ENCODE measurements at places on chromosomes 11 and 22.

DNA sequence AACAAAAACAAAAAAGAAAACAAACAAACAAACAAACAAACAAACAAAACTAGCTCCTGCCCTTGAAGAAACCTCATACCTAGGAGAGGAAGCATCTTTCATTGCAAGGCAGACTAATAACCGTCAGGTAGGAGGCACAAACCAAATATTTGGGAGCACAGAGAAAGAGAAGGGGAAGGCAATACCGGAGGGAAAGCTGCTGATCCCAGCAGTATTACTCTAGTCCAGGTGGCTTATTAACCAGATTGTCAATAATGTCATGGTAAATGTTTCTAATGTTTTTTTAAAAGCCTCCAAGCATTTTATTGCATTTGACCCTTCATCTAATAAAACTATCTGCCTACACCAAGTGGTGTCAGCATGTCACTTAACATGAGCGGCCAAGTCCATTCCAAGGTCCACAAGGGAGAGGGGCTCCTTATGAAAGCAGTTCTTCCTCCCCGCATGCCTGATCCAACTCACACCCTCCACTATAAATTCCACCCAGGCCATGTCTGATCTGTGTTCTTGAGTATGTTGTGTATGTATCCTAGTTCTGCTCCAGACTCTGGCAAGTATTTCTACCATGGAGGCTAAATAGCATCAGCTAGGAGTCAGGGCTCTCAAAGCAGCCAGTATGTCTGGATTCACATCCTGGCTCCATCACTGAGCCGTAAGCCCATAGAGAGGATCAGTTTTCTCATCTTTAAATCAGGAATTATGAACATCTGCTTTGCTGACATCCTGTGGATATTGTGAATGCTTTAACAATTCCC, 208.1 kb upstream of the TENM4 start:
- no peak for DNase-seq

DNA sequence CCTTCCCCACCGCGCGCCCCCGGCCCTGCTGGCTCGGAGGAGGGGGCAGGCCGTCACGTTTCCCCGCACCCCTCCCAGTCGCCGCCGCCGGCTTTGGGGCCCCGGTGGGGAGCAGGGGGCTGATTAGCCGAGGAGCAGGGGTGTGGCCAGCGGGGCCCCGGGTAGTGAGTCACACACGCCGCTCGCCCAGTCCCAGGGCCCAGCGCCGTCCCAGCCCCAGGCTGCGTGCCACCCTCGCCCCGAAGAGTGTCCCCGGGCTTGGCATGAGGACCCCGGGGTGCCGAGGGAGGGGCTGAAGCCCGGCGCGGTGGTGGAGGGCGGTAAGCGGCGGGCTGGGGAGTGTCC, 34.4 kb downstream of the PRDM11 start:
- DNase-seq: no peak

DNA sequence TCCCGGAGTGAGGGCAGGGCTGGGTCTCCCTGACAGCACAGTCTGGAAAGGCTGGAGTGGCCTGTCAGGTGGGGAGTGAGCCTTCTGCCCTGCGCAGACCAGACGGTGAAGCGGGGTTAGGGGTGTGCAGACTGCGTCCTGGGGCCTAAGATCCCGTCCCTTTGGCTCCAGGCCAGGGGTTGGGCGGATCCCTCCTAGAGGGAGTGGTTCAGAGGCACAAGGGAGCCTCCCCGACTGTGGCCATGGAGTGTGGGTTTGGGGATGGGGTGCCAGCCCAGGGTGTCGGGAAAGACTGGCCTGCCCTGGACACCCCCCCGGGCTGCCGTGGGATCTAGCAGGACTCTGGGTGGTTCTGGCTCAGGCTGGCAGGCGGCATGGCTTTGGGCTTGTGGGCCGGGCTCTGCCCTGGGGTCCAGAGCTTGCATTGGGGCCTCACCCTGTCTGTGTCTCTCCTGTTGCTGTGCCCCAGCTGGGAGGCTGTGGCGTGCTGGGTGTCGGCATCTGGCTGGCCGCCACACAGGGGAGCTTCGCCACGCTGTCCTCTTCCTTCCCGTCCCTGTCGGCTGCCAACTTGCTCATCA, 19.5 kb downstream of the TSPAN4 start:
- no peak for DNase-seq

- DNase-seq: no peak
Observed at GRCh38 chr11:108549319-108549885, 44.2 kb downstream of the EXPH5 start.

DNA sequence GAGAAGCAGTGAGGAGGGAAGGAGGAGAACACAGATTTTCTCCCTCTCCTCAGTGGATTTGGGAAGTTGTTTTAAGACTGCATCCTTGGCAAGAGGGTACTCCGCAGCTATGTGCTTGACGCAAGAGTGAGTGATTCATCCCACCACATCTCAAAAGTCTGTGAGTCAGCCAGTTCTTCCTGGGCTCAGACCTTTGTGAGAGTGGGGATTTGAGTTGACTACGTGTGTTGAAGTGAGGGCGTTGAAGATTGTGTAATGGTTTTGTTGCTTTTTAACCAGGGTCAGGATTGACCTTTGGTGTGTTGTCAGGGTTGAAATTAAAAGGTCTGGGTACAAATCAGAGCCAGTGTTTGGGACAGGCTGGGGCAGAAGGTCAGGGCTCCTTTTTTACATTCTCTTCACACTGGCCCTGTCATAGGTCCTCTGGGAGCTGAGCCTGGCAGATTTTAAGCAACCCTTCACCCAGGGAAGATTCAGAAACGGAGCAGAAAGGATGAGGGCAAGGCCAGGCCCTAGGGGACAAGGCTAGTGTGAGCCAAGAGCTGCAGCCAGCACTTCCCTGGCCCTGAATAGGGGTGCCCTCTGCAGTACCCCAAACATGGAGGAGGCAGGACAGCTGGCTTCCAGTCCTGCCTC, 4.2 kb upstream of the C11orf86 start:
- peak; percentile 96 for DNase-seq

GRCh38 chr11:102047305-102047924, at the start of gene CFAP300:
Gene CFAP300, plus strand, starts transcription at chr11:102047437. Its CDS starts 34 bp downstream, at chr11:102047471.
- peak; percentile 25 for DNase-seq

DNA sequence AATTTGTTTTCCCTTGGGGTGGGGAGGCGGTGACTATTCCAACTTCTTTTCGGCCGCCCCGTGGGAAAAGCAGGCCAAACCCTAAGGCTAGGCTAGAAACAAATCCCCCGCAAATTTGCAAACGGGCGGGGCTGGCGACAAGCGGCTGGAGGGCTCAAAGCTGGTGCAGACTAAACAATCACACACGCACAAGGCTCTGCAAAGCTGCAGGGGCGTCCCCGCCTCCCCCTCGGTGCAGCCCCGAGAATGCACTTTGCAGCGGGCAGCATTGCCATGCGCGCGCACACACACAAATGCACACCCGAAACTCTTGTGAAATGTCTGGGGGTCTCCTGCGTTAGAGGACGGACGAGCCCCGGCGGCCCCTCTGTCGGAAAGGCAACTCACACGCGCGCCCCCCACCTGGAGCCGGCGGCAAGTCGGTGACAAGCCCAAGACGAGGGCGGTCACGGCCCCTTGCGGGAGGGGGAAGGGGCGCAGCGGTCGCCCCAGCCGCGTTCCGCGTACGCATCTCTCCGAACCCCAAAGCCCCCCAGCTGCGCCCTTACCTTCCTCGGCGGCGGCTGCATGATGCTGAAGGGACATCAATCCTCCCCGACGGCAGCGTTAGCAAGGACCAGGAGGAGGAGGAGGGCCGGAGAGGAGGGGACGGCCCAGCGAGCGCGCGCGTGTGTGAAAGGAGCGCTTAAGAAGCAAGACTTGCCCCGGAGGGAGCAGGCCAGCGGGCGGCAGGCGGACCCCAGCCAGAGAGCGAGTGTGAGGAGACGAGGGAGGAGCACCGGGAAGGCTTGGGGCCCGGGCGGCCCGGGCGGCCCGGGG, 600 bp downstream of the FCHSD2 start:
- DNase-seq: no peak

- no peak for DNase-seq
Observed at GRCh38 chr11:408154-409007, 6.4 kb downstream of the SIGIRR start.

GRCh38 chr11:8035200-8035855, 45.7 kb upstream of the TUB start:
- DNase-seq: no peak

DNA sequence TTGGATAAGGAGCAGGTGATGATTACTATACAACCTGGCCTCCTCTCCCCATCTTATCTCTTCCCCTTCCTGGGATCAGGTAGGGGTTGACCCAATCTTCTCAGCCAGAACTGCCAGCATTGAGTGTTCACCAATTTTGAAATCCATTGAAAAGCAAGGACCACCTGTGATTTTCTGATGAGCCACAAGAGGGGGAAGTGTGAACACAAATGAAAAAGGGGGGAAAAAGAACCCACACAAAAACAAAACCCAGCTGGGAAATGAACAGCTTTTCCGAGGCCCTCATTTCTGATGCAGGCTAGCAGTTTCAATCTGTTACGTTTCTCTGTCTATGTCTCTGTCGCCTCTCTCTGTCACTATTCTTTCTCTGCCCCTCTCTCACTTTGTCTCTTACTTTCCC, 161.9 kb downstream of the INSC start:
- no peak for DNase-seq

GRCh38 chr22:32880893-32881596, 79.5 kb downstream of the TIMP3 start:
- DNase-seq: no peak

DNA sequence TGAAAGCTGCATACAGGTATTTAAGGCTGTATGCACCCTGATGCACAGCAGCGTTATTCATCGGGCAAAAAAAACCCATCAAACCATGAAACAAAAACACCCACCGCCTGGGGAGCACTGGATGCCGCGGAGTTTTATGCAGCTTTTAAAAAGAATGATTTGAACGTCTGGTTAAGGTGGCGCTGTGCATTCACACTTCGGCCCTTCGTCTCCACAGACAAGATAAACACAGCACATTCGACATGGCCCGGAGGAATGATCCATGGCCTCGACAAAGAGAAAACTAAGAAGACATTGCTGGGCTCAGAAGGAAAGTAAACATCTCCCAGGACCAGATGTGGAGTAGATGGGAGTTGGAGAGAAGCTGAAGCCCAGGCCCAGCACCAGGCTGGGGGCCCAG, 40.8 kb upstream of the GAL start:
- DNase-seq: no peak

GRCh38 chr11:134576721-134577171, 164.7 kb upstream of the B3GAT1 start:
- DNase-seq: no peak

GRCh38 chr11:18757811-18758210, 31.8 kb upstream of the IGSF22 start:
- no peak for DNase-seq

GRCh38 chr11:73317373-73317772, 9.3 kb downstream of the ARHGEF17 start:
- no peak for DNase-seq

DNA sequence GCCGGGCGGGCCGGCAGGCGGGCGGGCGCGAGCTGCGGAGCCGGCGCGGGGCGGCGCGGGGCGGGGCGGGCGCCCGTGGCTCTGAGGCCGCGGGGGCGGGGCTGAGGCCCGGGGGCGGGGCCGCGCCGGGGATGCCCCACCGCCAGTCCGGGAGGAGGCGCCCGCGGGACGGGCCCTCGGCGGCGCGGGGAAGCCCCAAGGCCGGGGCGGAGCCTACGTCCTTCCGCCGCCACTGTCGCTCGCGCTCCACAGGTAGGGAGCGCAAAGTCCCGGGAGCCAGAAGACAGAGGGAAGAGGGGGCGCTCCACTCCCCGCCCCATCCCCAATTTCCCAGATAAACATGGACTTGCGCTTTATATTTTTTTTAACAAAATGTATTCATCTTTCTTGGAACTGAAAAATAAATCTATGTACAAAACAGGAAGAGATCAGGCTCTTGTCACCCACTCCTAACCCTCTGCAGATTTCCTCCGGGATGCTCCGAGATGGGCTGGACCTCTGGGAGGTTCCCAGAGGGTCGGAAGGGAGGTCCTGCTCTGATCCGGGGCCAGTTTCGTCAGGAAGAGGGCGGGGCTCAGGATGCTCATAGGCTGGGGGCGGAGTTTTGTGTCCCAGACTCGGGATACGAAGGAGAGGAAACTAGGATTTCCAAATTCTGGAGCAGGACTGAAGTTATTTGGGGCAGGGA, at the start of gene MAP4K2:
Gene MAP4K2 (minus strand): TSS at position 57 of the 688 bp plus-strand sequence. CDS start 65 bp downstream, outside the sequence.
- DNase-seq: peak; percentile 44

DNA sequence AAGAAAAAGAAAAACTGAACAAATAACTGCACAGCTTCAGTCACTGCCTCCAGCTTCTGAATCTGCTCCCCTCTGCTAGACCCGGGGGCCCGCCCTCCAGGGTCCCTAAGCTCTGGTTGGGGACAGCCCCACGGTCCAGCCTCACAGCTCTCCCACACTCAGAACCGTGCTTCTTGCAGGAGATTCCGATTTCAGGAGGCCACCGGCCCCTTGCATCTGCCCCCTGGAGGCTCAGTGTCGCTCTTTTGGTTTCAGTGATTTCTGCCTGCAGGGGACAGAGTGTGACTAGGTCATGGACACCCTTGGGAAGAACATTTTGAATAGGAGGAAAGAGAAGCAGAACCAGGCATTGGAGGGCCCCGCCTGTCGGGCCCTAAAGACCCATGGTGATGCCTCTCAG, 23.1 kb upstream of the RPS3 start:
- DNase-seq: no peak

GRCh38 chr22:31075961-31076360, 5.2 kb upstream of the SMTN start:
- no peak for DNase-seq

DNA sequence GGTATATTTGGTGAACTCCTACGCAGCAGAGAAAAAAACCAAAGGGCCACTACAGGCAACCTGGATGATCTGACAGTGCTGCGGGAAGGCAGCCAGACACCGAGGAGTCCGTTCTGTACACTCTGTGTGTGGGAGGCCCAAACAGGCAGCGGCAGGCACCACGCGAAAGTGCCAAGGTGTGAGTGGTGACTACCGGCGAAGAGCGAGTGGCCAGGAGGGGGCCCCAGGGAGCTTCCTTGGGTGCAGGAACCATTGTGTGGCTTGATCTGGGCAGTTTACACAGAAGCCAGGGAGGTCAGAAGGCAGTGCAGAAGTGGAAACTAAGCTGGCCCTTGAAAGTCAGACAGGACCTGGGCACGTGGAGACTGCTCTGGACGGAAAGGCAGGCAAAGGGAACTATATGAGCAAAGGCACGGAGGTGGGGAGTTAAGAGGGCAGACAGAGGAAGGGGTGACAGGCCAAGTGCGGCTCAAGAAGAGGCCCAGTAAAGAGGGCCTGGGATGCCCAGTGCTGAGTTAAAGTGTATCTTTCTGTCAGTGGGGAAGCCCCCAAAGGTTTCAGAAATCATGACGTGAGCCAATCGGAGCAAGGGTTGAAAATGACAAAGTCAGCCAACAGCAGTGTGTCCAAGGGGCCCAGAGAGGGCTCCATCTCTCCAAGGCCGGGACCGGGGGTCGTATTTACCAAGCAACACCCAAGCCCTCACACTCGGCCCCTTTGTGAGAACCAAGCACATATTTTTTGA, 10.6 kb downstream of the TMEM184B start:
- DNase-seq: no peak

GRCh38 chr22:20312396-20313191, 7.3 kb downstream of the DGCR6L start:
- DNase-seq: no peak

All from HFF-Myc (cell line).